GM23248 (cell line): ENCODE measurements at places on chromosomes 2 and 18. TPM values are rescaled to one million over a fixed set of nuclear protein-coding genes. Genes with fewer than 3 reads are reported as not detected.

SCYGR6 gene
- not detected in 2 replicates for total RNA-seq

STPG4 gene
- not detected in 2 replicates for total RNA-seq

GRCh38 chr2:71554028-71554705 is 100.8 kb downstream of the DYSF start:
- no peaks in the 10 kb centered on the region for H3K4me1 ChIP-seq
- H3K36me3 ChIP-seq = no peaks in the 10 kb centered on the region
- no peaks in the 10 kb centered on the region for H3K27me3 ChIP-seq
- no peak for DNase-seq
- H3K27ac ChIP-seq = no peak overlapping the region

DNA sequence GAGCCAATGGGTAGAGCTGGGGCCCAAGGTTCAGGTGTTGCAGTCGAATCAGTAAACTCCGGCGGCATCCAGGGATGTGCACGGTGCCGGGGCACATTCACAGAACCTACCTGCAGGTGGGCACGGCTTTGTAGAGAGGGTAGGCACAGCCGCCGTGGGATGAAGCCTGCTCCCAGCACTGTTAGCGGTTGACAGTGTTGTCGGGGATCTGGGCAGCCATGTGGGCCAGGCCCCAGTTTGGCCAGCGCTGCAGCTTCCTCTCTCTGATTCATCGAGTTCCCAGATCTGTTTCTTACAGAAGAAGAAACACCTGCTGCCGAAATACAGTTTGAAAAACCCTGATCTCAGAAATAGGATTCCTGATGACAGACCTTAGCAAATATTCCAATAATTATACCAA is 274.8 kb downstream of the AGAP1 start:
- peaks cover 10% of the 10 kb centered on the region for H3K4me1 ChIP-seq
- H3K36me3 ChIP-seq = no peaks in the 10 kb centered on the region
- no peak overlapping the region for H3K27ac ChIP-seq

DNA sequence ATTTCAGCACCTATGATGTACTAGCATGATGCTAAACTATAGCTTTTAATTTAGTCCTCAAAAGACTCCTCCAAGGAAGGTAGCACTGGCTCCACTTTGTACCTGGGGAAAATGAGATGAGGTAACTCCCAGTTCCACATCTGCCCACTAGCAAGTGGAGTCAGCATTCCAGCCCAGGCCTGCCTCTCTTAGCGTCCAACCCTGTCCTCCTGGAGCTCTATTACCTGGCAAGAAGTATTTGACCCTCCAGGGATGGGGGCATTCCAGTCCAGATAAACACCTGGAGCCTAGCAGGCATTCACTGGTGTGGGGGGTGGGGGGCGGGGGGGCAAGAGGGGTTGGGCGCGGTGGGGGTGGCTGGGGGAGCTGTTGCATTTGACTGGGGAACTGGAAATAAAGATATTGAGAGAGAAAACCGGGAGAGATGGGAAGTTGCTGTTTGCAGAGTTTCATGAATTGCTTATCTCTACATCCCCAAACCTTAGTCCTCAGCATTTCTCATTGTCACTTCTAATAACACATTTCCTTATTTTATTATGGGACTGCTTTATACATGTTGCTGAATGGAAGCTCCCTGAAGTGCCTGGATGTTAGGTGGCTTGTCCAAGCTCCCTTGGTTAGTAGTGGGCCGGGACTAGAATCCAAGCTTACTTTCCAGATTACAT is 22.0 kb upstream of the FZD5 start:
- H3K4me3 ChIP-seq = no peak overlapping the region
- no peaks in the 10 kb centered on the region for H3K27me3 ChIP-seq
- no peak for DNase-seq
- no peak overlapping the region for H3K27ac ChIP-seq
- peaks cover 5% of the 10 kb centered on the region for H3K4me1 ChIP-seq

DNA sequence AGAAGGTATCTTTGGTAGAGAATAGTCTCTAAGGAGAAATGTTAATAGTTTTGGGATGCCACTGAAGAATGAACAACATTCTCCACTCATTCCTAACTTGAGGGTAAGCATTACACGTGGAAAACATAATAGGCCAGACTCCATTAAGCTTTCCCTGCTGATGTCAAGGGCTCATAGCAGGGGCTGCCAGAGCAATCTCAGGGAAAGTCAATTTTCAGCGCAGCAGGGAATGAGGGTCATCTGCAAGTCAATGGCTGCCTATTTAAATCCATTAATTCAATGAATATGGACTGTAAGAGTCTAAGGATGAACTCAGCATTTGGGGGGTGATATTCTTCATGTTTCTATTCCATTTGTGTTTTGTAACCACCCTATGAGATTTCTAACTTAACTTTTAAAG is 144.2 kb upstream of the ARL4C start:
- no peak overlapping the region for H3K27ac ChIP-seq
- H3K4me1 ChIP-seq = no peaks in the 10 kb centered on the region
- no peak overlapping the region for H3K4me3 ChIP-seq
- H3K27me3 ChIP-seq = no peaks in the 10 kb centered on the region
- no peak for DNase-seq
